ENCODE measurements at places on chromosomes 7 and 10.
A peak's percentile ranks its signal among the peaks of the same experiment; 100 is the strongest.

DNA sequence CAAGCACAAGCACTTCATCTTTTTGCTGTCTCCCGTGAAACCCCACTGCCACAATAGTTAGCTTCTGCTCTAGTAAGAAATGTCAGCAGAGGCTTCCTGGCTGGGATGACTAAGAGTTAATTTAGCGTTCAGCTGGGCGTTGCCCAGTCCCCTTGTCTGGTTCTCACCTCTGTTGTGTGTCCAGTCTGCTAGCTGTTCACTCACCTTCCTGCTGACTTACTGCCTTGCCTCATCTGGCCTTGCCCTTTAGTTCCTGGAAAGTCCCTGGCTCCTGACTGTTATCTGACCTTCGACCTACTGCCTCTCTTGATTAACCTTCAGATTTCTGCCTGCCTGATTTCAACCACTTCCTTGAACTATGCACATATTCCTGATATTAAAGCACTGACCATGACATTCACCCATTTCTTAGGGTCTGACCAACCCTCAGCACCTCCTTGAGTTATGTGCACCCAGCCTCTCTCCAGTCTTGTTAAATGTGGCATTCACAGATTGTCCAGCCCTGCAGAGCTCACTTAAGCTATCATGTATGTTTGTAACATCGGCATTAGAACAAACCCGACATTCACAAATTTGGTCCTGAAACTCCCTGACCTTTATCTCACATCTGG lies 30.3 kb downstream of the C7orf33 start:
- DNase-seq: no peak

DNA sequence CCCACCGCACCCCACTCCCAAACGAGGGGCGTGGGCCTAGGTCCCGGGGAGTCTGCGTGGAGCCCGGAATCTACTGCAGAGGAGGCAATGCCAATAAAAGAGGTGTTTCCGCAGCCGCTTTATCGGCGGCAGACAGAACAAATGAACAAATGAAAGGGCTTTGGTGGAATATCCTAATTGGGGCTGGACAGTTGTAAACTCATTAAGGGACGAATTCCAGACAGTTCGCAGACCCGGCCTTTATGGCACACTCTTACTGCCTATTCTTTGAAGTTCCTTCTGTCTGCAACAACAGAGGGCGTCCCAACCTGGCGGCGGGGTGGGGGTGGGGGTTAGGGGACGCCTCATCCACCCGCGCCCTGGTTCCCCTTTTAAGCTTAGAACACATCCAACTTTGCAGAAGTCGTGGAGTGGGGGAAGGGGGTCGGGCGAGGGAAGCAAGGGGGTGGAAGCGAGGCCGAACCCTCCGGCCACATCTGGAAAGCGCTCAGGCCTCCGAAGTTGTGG lies 4.1 kb downstream of the HOXA9 start:
- no peak for DNase-seq

DNA sequence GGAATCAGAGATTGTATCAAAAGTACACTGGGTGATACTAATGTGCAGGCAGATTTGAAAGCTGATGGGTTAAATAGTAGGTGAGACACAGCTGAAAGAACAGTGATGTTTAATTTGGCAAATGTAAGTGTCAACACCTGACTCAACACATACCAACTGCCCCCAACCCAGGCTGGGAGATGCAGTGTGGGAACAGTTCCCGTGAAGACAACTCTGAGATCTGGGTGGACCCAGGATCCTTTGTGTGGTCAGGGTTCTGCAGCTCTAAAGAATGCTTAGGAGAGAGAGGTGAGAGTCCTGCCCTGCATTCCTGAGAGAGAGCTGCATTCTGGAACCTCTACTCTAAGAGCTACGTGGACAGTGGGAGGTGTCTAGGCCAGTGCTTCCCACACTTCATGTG lies 479.7 kb downstream of the RPS24 start:
- no peak for DNase-seq

DNA sequence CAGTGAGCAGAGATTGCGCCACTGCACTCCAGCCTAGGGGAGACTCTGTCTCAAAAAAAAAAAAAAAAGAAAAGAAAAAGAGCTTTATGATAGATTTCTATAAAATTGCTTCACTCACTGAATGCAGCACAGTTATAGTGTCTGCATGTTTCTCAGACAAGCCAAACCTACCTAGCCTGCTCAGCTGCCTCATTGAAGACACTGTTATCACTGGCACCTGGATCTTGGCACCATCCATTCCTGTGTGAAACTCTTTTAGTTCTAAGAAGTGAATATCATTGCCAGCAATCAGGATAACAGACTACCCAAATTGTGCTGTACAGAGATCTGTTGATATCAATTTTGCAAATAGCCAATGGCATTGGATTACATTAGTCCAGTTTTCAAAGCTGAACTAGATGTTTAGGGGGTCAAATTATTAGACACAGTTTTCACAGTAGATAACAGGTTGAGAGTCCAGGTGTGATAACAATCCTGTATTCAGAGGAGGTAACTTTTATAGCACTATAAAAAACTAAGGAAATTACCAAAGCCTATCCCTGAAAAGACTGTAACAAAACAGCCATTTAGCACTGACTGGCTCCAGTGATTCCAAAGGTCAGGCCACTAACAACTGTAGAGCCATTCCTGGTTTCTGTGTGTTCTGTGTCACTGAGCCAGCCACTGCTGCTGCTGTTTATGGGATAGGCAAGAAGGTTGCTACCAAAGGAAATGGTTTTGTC lies 17.1 kb downstream of the PDSS1 start:
- DNase-seq: no peak

DNA sequence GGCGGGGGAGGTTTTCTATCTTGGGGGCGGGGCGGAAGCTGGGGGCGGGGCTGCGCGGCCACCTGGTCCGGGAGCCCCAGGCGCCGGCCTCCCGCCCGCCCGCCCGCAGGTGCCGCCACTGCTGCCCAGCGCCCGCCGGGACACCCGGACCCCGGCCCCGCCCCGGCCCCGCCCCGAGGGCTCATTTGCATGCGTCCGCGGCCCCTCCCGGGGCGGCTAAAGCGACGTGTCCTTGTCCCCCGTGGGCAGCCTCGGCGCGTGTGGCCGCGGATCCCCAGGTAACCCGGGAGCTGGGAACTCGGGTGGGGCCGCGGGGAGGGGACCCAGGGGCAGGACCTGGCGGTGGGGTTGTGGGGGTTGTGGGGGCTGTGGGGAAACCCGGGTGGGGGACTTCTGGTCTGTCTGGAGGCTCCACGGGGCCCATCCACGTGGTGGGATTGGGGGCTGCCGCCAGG lies at the start of gene BHLHA15:
BHLHA15 (plus strand) TSS at position 219 of the 455 bp plus-strand sequence. CDS start 871 bp downstream, outside the sequence.
- no peak for DNase-seq

- DNase-seq: peak; percentile 19
Measured at GRCh38 chr7:21898265-21898930, 47.3 kb downstream of the CDCA7L start.

DNA sequence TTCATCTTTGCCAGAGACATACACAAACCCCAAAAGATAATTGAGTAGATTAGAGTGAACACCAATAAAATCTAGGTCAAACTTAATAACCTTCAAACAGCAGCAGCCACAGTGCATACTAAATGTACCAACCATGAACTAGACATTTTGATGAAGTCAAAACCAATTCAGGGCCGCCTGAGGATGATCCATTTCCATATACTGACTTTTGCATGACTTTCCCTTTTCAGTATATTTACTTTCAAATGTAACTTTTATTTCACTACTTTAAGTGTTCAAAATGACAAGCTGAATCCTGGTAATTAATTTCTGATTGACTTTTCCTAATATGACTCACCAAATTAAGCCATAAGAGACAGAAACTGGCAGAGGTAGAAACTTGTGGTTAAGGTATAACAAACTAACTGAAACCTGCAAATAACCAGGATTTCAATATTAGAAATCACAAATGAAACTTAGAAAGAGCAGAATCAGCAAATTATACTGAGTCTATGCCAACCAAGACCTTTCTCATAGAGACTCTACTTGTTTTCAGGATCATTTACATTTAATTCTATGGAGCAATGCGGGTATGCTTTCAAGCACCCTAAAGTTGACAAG lies 171.9 kb upstream of the LRRN3 start:
- DNase-seq: no peak

DNA sequence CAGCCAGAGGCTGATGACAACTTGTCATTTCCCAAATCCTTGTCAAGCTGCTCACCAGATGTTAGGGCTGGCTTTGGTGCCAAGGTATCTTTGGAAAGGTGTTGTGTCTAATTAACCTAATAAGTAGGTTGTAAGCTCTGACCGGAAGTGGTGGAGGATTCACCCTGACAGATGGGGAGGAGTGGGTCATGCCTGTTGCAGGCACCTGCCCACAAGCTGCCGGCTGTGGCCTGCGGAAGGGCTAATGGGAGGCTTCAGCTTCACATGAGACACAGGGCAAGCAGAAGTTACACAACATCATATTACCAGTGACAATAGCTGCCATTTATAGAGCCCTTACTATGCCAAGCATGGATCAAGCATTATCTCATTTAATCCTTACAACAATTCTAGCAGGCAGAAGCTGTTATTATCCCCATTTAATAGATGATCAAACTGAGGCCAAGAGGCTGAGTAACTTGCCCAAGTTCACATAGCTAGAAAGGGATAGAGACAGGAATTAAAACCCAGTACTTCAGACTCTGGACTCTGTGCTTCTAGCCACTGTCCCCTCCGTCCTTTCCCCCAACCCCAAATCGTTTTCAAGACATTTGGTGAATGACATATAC lies 63.1 kb upstream of the DUSP5 start:
- DNase-seq: no peak

DNA sequence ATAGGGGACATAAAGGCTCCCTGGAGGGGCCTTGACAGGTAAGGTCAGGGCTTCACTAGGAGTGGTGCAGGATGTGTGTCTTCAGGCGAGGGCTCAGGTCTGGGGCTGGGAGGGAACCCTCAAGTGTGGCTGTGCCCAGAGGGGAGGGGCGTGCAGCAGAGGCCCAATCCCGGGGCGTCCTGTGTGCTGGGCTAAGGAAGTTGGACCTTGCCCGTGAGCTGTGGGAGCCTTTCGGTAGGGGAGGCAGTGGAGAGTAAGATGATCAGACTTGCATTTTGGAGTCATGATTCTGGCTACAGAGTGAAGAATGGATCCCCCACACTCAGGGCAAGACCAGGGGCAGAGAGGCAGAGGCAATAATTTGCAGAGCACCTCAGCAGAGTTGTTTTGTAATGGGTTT lies 145.4 kb downstream of the BUB3 start:
- DNase-seq: no peak

GRCh38 chr7:50696810-50697582 lies 85.7 kb downstream of the GRB10 start:
- DNase-seq: no peak

GRCh38 chr10:80518143-80518806 lies 19.4 kb upstream of the SH2D4B start:
- no peak for DNase-seq

GRCh38 chr7:48053736-48054135 lies 18.4 kb downstream of the C7orf57 start:
- DNase-seq: no peak

DNA sequence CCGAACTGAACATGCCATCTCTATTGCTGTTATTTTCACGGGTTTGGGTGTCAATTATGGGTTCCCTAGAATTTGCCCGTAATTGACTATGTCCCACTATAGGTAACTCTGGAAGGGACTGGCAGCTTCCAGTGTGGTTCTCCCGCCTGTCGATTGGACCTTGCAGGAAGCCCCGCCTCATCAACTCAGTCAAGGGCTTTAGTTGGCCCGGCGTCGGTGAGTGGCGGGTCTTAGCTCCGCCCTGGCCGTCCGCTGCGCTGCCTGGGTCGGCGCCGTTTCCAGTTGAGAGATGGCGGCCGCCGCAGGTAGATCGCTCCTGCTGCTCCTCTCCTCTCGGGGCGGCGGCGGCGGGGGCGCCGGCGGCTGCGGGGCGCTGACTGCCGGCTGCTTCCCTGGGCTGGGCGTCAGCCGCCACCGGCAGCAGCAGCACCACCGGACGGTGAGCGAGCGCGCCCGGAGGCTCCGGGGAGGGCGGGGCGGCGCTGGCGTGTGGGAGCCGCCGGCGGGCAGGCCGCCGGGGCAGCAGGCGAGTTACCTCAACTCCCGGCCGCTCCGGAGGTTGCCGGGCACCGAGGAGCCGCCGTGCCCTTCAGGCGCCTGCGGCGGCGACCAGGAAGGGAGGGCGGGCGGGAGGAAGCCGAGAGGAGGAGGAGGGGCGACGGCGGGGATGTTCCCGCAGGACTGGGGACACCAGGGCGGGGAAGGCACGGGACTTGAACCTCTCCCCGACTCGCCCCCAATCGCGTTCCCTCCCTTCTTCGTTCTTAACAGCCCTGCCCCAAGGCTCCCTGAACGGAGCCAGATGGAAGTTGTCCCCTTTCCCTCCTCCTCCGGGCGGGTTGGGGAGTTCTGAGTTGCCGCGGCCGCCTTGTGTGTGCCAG lies at the start of gene MCU:
MCU (plus strand) TSS at position 281 of the 881 bp plus-strand sequence; CDS start at position 290, 9 bp downstream.
- peak; percentile 90 for DNase-seq

DNA sequence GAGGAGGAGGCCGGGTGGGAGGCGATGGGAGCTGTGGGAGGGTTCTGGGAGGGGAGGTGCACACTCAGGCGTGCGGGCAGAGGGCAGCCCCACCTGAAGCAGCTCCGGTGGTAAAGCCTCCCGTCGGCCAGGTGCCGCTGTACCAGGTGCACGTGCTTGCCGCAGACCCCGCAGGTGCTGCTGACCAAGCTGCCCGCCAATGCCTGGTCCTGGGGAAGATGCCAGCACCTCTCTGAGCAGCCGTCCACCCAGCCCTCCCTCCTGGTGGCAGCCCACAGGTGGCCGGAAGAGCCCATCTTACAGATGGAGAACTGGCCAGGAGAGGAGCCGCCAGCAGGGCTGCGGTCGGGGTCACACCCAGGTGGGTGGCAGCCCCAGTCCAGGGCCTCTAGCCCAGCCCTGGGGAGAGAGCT lies 12.6 kb downstream of the MICALL2 start:
- no peak for DNase-seq

- no peak for DNase-seq
Measured at GRCh38 chr10:121288011-121288410, 310.2 kb downstream of the FGFR2 start.

DNA sequence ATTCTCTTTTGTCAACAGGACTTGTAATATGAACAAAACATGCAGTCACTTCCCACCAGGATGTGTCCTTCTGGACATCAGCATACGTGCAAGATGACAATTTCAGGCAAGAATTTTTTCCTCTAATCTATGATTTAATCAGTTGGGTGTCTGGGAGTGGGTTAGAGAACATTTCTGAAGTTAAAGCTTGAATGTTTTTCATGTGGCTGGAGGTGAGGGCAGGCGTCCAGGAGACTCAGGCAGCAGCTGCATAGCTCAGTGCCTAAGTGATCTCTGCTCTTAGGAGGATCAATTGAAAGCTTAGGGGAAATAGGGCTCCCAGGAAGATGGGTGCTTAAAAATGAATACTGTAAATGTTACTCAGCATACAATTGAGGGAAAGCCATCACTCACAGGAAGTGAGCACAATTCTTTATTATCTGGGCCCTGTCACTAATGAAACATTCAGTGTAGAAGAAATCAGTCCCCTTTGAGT lies 457.6 kb upstream of the KLF6 start:
- DNase-seq: no peak

- no peak for DNase-seq
Measured at GRCh38 chr7:70093205-70093904, 495.1 kb downstream of the AUTS2 start.

- no peak for DNase-seq
Measured at GRCh38 chr7:105887569-105888189, 11.3 kb upstream of the ATXN7L1 start.

GRCh38 chr7:11168650-11169170 lies 195.0 kb downstream of the PHF14 start:
- no peak for DNase-seq
